ENCODE measurements at places on chromosomes 7 and 10.

GRCh38 chr7:159207951-159208350 is 63.3 kb upstream of the VIPR2 start:
- no peak for DNase-seq

- no peak for DNase-seq
These were observed 28.0 kb downstream of the STARD3NL start for GRCh38 chr7:38206071-38206470.

DNA sequence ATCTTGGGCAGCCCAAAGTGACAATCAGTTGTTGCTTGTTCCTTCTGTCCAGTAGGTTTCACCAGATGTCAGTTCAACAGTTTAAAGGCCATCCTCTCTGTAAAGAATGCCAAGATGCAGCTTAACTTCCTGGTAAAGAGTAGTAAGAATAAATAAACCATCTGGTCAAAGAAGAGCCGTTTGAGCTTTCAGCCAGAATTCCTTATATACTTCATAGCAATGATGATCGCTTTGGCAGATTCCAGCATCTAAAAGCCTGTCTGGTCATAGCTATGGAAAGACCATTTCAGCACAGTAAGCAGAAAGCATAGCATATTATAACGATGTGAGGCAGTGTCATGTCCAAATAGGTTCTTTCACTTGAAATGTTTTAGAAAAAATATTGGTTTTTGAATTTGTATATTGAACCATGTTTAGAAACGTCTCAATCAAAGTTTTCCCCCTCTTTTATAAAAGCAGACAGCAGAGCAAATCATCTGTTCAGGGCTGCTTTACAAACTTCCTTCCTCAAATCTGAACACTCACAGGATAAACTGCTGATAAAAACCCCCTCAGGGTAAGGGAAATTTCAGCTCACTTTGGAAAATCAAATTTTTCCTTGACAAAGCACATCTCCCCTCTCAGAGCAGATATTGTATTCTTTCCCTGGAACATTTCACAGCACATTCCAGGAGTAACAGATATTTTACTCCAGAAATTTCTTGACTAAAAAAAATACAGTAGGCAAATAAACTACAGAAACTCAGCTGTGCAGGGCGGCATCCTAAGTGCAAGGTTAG is 184.1 kb downstream of the NOC3L start:
- DNase-seq, result no peak

- DNase-seq, result no peak
These were observed 803.1 kb downstream of the PCDH15 start for GRCh38 chr10:53997953-53998352.

DNA sequence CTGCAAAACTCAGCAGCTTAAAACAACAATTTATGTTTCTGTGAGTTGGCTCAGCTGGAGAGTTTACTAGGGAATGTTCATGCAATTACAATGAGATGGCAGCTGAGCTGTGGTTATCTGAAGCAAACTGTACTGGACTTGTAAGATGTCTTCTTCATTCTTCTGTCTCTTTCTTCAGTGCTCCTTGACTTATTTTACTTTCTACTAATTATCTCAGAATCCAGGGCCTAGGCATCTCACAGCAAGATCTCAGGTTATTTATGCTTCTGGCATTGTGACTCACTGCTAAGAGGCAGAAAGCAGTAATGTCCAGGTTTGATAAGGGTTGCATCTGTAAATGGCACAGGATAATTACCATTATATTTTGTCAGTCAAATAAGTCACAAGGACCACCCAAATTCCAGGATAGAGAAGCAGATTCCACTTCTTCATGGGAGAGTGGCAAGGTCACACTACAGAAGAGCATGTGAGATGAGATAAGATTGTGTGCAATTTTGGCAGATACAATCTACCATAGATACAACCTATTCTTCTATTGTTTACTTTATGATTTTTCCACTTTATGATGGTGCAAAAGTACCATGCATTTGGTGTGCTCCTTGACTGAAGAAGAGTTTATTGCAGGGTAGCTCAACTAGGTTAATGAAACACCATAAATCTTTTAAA is 16.8 kb downstream of the VIM start:
- DNase-seq, result no peak

DNA sequence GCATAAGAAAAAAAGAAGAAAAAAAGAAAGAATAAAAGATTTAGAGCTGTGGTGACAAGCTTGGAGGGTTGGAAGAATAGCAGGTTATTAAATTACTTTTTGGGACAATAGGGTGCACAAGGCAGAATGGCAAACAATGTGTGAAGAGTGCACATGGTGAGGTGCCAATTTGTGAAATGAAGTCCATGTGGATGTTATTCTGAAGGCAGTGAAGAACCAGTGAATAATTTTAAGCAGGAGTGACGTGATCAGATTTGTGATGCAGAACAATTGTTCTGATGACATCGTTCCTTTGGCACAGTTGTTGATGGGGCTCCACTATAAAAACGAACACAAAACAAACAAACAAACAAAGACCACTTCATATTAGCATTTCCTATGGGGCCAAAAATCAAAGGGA is 700.3 kb downstream of the NRG3 start:
- no peak for DNase-seq

DNA sequence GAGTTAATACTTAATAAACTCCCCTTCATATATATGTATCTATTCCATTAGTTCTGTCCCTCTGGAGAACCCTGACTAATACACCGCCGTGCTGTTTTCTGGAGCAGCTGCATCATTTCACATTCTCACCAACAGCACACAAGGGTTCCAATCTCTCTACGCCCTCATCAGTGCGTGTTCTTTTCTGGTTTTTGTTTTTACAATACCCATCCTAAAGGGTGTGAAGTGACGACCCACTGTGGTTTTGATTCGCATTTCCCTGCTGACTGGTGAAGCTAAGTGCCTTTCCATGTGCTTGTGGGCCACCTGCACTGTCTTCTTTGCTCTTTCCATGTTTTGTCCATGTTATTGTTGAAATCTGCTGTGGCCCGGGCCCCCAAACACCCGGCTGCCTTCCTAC is 11.0 kb upstream of the INSIG1 start:
- no peak for DNase-seq

GRCh38 chr10:118207470-118208007 is 134.6 kb downstream of the FAM204A start:
- DNase-seq, result no peak

GRCh38 chr7:81887098-81888090 is 117.5 kb upstream of the HGF start:
- peak; percentile 32 for DNase-seq

GRCh38 chr10:99467236-99467999 is 37.0 kb upstream of the GOT1 start:
- no peak for DNase-seq

DNA sequence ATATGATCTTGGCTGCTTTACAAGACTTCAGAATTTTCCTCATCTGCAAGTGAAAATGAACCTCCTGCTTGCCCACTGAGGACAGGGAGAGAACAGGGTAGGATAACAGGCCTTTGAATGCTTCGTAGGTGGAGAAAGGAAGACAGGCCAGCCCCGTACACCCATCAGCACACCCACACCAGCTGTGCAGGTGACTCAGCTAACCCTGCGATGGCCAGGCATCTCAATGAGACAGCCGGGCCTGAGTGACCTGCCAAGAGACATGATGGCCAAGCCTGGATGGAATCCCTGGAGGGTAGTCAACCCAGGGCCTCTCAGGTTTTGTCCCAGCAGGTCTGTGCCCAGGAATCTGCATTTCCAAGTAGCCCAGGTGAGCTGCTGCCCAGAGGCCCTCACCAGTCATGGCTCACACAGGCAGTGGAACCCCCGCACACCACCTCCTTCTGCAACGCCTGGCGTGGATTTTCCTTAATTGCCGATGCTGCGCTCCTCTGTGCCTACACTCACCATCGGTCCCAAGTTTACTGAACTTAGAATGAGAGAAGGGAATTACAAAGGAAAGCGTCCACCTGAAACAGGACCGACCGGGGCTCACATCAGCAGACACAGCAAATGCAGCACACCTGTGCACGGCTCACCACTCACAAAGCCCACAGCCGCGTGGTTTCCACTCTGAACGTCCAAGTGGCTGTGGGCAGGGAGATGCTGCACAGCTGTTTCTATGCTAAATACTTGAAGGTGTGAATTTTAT is 163.7 kb downstream of the DIP2C start:
- no peak for DNase-seq

DNA sequence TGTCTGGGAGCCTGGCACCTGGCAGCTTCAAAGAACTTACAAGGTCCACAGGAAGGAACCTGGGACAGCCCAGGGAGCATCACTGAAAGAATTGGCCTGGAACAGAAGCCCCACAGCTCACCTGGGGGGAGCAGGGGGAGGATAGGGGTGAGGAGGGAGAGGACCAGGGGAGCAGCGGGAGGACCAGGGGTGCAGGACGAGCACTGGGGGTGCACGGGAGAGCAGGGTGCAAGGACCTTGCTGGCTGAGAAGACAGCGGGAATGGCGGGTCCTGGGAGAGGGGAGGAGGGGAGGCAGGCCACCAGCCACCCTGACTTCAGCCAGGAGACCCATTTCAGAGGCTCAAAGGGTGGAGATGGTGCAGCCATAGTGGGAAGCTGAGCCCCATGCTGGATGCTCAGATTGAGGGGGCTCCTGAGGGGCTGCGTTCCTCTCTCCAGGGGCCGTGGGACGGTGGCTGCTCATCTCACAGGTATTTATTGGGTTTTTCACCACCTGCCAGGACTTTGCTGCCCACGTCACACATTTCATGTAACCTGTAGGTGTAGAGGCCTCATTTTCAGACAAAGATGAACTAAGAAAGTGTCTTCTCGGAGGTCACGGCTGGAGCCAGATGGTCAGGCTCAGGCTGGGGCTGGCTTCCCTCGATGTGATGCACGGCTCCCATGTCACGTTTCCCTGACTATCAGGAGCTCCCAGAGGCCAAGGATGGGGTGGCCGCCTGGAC is 110.1 kb downstream of the WDR37 start:
- DNase-seq, result no peak

DNA sequence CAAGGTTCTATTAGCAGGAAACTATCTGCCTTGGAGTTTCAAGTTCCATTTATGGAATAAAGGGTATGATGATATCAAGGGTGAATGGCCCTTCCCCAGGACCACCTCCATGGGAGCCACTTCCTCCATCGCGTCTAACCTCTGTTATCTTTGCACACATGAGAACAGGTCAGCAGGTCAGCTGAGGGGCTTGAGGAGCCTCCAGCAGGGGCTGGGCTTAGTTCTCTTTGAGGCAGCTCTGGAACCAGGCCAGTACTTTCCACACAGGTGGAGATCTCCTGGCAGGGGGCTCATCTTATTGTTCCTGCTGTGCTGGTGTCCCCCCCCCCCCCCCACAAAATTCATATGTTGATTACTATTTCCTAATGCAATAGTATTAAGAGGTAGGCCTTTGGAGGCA is 472.2 kb upstream of the ZMIZ1 start:
- no peak for DNase-seq

GRCh38 chr7:87474533-87475358 is 734 bp downstream of the ABCB4 start:
- DNase-seq, result no peak

GRCh38 chr7:12722636-12723605 is 35.5 kb downstream of the ARL4A start:
- DNase-seq, result no peak

- no peak for DNase-seq
These were observed 130.6 kb downstream of the SPAG6 start for GRCh38 chr10:22475651-22476600.

GRCh38 chr10:62990126-62990525 is 143.0 kb upstream of the NRBF2 start:
- DNase-seq, result no peak

DNA sequence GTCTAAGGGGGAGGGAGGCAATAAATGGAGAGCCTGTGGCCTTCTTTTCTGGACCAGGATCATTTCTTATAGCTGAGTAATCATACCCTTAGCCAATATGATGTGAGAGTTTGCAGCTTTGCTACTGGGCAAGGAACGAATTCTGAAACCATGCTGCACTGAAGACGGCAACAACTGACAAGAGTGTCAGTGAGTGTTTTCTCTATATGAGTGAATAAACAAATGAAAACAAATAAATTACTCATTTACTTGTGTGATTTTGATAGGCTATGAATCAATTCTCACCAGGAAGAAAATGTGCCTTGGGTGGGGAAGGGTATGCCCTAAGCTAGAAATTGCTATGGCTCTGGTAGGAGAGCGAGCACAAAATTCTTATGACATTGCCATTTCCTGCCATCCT is 79.4 kb upstream of the LRRN3 start:
- no peak for DNase-seq

DNA sequence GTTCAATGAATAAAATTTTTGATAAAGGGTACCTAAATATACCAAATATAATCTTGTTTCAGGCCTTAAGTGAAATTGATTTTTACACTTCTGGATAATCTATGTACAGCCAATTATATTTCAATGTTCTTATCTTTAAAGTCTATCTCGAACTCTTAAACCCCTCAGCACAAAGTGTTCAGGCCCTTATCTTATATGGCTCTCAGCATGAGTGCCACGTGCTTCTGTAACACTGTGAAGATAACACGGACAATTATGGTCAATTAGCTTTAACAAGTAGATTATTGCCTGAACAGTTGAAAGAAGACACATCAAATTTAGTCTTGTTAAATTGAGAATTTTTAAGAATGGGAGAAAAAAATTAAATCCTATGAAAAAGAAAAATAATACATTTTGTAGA is 40.4 kb upstream of the DMTF1 start:
- DNase-seq, result no peak

GRCh38 chr10:91569522-91569921 is 63.3 kb downstream of the PPP1R3C start:
- no peak for DNase-seq

- no peak for DNase-seq
These were observed 45.7 kb downstream of the ORC5 start for GRCh38 chr7:104162081-104162480.

GRCh38 chr7:35649711-35650110 is 45.2 kb downstream of the HERPUD2 start:
- DNase-seq, result no peak

DNA sequence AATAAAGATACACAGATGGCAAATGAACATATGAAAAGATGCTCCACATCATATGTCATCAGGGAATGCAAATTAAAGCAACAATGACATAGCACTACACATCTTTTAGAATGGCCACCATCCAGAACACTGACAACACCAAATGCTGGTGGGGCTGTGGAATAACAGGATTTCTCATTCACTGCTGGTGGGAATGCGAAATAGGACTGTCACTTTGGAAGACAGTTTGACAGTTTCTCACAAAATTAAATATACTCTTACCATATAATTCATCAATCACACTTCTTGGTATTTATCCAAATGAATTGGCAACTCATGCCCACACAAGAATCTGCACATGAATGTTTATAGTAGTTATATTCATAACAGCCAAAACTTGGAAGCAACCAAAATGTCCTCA is 68.2 kb downstream of the NPSR1 start:
- DNase-seq, result no peak

GRCh38 chr7:39252916-39253315 is 275.2 kb downstream of the POU6F2 start:
- no peak for DNase-seq

Measured in NCI-H187 treated with DMSO at 0.1 percent for 48 hours (cell line).